ENCODE measurements at places on chromosomes 5 and 9.

DNA sequence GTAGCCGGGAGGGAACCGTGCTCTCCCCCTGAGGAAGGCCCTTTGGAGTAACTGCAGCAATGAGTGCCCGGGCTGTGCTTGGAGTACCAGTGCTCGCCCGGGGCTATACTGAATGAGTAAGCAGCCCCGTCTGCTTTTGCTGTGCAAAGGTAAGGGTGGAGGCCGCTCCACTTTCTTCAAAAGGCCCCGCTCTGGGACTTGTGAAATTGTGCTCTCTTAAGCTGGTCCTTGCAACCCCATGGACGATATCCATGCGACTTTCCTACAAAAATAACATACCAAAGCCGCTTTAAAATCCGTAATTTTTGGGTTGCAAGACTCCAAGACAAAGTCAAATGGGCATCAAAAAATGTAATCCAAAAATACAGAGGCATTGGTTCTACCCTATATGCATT is 578 bp upstream of the TNFAIP8 start:
- peak; percentile 56 for DNase-seq

- DNase-seq: no peak
Measured at GRCh38 chr9:134438195-134438788, 112.0 kb downstream of the RXRA start.

DNA sequence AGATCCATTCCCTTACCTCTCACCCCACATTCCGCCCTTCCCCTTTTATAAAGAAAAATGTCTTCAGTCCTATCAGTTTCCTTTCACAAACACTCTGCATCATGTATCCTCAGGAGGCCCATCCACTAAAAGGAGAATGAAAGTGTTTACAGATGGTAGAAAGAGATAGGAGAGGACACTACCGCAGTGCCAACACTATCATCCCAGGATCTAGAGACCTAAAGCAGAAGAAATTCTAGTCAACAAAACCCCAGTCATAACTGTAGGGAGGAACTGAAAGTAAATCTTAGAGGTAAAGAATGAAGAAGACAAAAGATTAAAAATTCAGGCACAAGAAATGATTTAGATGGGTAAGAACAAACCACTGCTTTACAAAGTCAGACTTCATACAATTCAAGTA is 114.1 kb downstream of the MLLT3 start:
- DNase-seq: no peak

DNA sequence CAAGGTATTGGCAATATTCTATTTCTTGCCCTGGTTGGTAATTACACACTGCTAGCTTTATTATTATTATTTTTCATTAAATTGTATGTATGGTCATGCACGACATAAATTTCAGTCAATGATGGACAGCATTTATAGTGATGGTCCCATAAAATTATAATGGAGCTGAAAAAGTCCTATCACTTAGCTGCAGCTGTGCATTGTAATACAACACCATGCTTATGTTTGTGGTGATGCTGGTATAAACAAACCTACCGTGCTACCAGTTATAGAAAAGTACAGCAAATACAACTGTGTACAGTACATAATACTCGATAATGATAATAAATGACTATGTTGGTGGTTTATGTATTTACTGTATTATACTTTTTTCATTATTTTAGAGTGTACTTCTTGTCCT is 65.5 kb downstream of the NR3C1 start:
- DNase-seq: no peak

DNA sequence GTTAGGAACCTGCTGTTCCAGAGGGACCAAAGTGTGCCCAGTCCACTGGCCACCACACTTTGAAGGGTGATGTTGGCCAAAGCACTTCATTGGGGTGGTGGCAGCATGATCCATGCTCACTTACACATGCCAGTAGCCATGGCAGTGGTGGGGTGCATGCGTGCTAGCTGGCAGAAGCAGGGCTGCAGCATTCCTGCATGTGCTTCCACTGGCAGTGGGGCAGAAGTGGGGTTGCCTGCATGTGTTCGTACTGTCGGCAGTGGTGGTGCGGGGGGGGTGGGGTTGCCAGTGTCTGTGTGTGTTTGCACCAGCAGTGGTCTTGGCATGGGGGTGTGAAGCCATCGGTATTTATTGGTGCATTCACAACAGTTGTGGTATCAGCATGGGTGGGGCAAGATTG is 260.3 kb upstream of the ANKH start:
- no peak for DNase-seq

GRCh38 chr9:21591221-21592062 is 109.3 kb upstream of the IFNE start:
- peak; percentile 37 for DNase-seq

GRCh38 chr9:91758491-91758981 is 191.5 kb downstream of the ROR2 start:
- DNase-seq: peak; percentile 12

- no peak for DNase-seq
Measured at GRCh38 chr5:107820429-107820828, 149.7 kb upstream of the EFNA5 start.

DNA sequence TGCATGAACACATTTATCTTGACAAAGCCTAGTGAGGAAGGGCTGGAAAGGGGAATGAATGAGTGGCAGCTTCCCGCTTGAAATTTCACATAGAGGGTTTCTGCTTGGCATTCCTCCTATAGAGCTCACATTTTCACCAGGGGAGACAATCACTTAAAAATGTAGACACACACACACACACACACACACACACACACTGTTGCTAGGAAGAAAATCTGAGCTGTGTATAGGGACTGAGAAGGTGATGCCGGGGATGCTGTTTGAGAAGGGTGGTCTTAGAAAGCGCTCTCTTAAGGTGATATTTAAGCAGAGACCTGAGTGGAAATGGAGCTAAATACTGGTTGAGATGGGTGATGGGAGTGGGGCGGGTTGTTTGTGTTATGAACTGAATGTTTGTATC is 70.4 kb downstream of the LRRC70 start:
- DNase-seq: no peak

- no peak for DNase-seq
Measured at GRCh38 chr9:22307013-22307711, 139.5 kb upstream of the DMRTA1 start.

- DNase-seq: no peak
Measured at GRCh38 chr5:56633950-56634349, 181.4 kb upstream of the MAP3K1 start.

- DNase-seq: no peak
Measured at GRCh38 chr5:72518001-72518683, 10.9 kb upstream of the ZNF366 start.

DNA sequence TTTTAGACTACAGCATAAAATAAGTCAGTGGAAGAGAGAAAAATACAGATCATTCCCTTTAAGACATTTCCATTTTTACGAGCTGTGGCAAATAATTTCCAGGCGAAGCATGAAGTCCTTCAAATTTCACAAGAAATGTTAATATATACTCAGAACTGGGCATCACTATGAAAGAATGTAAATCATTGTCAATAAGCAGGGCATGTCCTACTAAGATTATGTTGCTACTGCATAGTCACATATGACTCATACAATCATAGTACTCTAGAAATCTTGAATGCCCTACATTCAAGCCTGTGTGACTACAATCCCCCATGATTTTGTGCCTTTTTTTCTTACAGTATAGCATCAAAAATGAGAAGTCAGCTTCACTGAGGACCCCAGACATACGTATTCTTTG is 485.2 kb upstream of the FTMT start:
- DNase-seq: no peak

GRCh38 chr5:112691758-112692157 is 45.9 kb upstream of the APC start:
- no peak for DNase-seq

GRCh38 chr5:126433701-126434100 is 10.5 kb downstream of the GRAMD2B start:
- DNase-seq: no peak

GRCh38 chr9:27445057-27445595 is 79.0 kb upstream of the IFNK start:
- DNase-seq: no peak

Data from stimulated activated naive CD4-positive, alpha-beta T cell treated with Interleukin-2 at 50 U/mL for 16 hours (primary cell).